ENCODE measurements at places on chromosomes 7 and 10. TPM values are rescaled to one million over a fixed set of nuclear protein-coding genes. Genes with fewer than 3 reads are reported as not detected.
A peak's percentile ranks its signal among the peaks of the same experiment; 100 is the strongest.

- no peak for DNase-seq
Measured at GRCh38 chr10:125538947-125539731, 143.8 kb downstream of the TEX36 start.

- no peak for DNase-seq
Measured at GRCh38 chr10:132780356-132780755, 5.6 kb downstream of the NKX6-2 start.

- DNase-seq = no peak
Measured at GRCh38 chr7:148901178-148901577, 17.1 kb upstream of the EZH2 start.

- no peak for DNase-seq
Measured at GRCh38 chr7:148847815-148848734, 36.0 kb downstream of the EZH2 start.

- DNase-seq = no peak
Measured at GRCh38 chr7:121544726-121545125, 148.6 kb upstream of the FAM3C start.

GRCh38 chr7:8436965-8437364 lies 3.6 kb downstream of the NXPH1 start:
- no peak for DNase-seq

Gene NXPH1
- polyA plus RNA-seq = not detected

Gene CAV2
- 44.3 TPM for polyA plus RNA-seq

Gene CEP55
- 6.0 TPM for polyA plus RNA-seq

DNA sequence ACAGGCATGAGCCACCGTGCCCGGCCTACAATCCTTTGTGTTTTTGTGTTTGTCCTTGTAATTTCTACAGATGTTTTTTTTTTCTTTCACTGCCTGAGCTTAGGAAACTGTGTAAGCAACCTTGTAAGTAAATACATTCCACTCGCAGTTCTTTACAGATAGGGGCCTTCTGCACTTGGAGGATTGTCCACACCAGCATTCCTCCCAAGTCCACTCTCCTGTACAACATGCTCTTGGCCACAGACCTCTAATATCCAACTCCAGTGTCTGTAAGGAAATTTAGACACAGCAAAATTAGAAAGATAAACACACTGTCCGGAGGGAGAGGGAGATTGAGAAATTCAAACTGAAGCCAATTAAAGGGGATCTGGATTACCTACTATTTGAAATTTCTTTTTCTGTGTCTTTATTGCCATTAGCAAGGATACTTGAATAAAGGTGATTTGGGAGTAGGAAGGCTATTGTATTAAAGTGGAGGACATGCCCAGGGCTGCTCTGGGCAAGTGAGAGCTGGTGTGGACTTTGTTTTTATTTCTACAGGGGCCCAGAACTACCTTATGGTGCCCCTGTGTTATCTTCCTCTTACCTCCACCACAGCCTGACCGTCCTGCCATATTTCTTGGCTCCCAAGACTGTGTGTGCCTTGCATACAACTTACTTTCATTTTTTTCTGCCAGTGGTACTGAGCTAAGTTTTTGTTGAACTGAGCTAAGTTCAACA lies 9.7 kb downstream of the MXI1 start:
- no peak for DNase-seq

Gene DNMBP
- polyA plus RNA-seq = 21.1 TPM

DNA sequence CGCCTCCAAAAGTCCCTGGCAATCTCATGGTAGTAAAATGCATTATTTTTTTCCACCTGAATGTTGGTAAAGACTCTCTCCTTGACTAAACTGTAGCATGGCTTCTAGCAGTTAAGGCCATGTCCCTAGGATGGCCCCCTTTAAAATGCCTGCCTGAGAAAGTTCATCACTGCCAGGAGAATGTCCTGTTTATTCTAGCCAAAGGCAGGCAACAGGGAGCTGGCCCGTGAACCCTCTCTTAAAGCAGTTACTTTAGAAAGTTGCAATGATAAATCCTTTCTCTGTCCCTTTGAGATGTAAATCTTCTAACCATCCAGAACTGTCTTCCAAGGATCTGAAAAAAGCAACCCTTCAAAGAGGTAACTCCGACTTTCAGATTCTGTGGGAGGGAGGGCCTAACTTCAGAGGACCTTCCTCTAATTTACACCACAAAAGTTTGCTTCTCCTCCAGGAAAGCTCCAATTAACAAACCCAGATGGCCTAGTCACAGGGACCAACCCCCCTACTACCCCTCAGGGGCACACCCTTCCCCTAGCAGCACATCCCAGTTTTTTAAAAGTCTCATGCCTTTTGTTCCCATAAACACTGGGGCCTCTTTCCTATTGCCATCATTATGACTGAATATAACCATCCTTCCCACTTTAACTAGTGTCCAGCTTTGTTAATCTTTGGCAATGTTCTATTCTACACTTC lies 5.5 kb downstream of the DNTT start:
- DNase-seq = no peak

Gene COL13A1
- 11.0 TPM for polyA plus RNA-seq

- peak; percentile 27 for DNase-seq
Measured at GRCh38 chr10:58299580-58299979, 30.6 kb downstream of the CISD1 start.

Gene TAS2R41
- not detected for polyA plus RNA-seq

GRCh38 chr10:78650122-78650521 lies 418.6 kb upstream of the ZMIZ1 start:
- no peak for DNase-seq

Gene ZNF680
- polyA plus RNA-seq = 10.7 TPM

Gene SPAM1
- not detected for polyA plus RNA-seq

DNA sequence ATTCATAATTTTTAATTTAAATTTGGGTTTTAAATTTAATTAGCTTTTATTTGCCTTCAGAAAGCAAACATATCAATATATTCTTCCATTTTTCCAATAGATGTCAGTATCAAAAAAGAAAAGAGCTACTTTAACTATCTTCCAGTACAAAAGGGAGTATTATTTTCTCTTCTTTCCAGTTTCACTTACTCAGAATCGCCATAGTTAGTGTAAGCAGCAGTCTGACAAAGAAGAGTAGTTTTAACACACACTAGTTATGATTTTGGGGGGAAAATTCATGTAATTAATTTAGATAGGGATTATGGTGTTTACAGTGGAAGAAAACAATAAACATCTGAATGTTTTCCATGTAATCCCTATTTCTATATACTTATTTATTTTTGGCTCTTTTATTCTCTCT lies 272.6 kb upstream of the DGKB start:
- DNase-seq = peak; percentile 39

Gene ZDHHC16
- 30.6 TPM for polyA plus RNA-seq

Gene TMEM196
- not detected for polyA plus RNA-seq

- no peak for DNase-seq
Measured at GRCh38 chr10:24438800-24439199, 229.9 kb downstream of the KIAA1217 start.

Gene AKR1D1
- not detected for polyA plus RNA-seq

Gene COL28A1
- 1.1 TPM for polyA plus RNA-seq

- DNase-seq = peak; percentile 92
Measured at GRCh38 chr7:74027683-74028320, at the start of gene ELN. ELN (plus strand) TSS chr7:74028173; CDS start chr7:74028188, 15 bp downstream.

DNA sequence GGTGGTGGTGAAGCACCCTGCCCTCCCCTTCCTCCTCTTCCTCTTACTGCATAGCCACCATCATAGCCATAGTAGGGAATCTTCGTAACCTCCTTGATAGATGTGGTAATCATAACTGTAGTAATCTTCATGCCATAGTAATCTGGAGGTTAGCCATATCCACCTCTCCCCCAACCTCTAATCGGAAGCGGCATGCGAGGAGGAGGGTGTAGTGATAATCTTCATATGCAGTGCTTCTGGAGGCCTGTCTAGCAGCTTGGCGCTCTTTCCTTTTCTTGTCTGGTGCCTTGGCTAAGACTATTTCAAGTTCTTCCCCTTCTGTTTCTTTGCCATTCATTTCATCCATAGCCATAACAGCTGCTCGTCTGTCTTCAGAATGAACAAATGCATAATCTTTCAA lies 90.9 kb downstream of the MLLT10 start:
- DNase-seq = no peak

DNA sequence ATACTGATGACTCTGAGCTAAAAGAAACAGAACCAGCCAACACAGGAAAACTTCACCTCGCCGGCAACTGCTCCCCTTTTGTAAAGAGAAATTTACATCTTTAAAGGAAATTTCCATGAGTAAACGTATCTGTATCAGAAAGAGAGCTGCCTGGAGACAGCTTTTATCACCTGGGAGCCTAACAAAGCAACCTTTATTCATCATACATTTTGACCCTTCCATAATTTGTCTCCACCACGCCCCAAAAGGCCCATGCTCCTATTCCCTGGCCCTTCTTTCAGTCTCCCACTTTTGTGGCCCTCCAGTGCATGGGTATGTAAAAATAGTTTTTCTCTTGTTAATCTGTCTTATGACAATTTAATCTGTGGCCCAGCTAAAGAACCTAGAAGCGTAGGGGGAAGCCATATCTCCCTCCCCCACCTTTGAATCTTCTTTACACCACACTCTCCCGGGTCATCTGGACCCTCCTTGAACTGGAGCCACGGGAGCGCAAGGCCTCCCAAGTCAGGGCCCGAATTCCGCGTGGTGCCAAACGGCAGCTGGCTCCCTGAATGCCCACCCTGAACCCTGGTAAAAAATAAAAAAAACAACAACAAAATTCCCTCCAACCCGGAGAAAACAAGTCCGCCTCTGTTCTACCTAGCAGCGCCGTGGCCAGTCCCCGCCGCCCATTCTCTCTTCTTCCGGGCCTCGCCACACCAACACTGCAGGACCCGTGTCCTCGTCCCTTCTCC lies 15.4 kb upstream of the FKBP9 start:
- peak; percentile 19 for DNase-seq

Gene STAMBPL1
- 5.4 TPM for polyA plus RNA-seq

Gene IL6
- 0.41 TPM for polyA plus RNA-seq

- DNase-seq = no peak
Measured at GRCh38 chr7:88429382-88429781, 122.7 kb upstream of the STEAP4 start.

DNA sequence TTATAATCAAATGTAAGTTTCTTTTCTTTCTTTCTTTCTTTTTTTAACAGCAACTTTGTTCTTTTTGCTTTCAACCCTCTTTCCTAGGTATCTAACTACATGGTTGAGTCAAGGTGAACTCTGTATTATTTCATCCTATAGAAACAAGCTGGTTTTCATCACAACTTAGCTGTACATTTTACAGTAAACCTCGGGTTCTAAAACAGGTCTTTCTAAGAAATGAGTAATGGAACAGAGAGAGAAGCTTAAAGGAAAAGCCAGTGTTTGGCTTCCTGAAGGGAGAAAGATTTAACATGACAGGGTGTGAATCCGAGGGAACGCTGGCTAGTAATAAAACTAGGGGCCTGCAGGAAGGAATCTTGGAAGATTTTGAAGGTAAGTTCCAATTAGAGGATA lies 143.4 kb upstream of the ITGB1 start:
- no peak for DNase-seq

Gene NAT16
- not detected for polyA plus RNA-seq

- DNase-seq = no peak
Measured at GRCh38 chr10:12665501-12665900, 316.2 kb downstream of the CAMK1D start.

Gene TMEM236
- 0.49 TPM for polyA plus RNA-seq

DNA sequence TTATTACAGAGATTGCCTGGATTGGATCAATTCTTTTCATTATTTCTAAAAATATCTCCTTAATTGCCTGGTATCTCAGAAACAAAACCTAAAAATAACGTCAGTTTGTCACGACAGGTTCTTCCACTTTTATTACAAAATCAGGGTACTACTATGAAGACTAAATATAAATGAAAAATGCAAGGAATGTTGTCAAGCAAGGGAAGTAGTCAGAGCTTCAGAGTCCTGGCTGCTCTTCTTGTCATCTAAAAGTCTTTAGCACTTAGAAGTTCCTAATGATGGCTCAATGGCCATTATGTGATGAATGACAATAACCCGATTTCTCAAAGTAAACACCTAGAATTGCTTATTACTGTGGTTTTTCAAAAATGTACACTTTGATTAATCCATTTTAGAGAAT lies 192.2 kb downstream of the SEMA3A start:
- no peak for DNase-seq

- no peak for DNase-seq
Measured at GRCh38 chr10:102668326-102669107, 24.2 kb downstream of the TRIM8 start.

Data from hindlimb muscle (tissue), 1 donor.